Activated CD4-positive, alpha-beta T cell treated with anti-CD3 and anti-CD28 coated beads, Interleukin-2, amount 10 ng/mL, durations not matched to agents 7 days and 5 days (primary cell): ENCODE measurements at places on chromosomes 4 and X.

DNA sequence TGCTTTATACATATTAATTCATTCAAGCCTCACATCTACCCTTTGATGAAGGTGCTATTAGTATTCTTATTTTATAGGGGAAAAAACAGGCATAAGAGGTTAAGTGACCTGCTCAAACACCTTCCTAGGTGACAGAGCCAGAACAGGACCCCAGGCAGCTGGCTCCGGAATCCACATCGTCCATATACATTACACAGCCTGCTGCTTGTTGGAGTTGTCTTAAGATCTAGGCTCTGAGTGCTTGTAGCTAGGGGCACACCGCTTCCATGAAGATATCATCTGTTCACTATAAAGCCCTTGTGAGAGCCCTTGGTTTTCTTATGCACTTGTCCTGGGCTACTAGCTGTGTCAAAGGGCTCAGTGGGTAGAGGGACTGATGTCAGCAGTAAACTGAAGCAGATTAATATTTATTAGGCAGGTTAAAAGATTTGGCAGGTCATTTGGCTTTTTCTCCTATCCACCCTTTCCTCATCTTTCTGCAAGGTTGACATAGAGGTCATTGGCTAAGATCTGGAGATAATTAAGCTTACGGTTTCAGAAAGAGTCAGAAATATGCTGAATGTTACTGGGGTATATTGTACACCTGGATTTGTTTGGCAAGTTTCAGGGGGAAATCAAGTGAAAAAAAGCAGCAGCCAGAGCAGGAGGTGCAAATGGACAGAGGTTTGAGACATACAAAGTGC is 195.4 kb downstream of the SOWAHB start:
- no peak for DNase-seq

- DNase-seq = no peak
These were observed 12.5 kb upstream of the CLNK start for GRCh38 chr4:10697086-10697485.

DNA sequence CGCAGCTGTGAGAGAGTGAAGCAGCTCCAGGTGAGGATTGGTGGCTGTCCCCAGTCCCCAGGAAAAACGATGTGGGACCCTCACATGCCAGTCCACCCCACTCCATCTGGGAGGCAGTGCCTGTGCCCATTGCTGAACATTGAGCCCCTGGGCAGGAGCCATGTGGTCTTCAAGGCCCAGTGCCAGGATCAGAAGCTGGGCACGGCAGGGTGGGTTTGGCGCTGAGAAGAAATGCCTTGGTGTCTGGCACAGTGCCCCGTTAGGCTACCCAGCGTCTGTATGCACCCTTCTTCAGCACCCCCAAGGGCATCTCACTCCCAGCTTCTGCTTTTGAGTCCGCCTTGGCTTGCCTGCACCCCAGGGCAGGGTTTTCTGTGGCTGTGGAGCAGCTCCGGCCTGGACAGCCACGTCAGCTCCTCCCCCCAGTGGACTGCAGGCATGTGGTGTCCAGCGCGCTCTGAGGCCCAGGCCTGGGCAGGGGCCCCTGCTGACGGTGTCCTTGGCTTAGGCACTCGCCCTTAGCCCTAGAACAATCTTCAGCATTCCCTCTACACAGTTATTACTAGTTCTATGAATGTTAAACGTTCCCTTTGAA is 28.6 kb downstream of the RGS12 start:
- DNase-seq = no peak

DNA sequence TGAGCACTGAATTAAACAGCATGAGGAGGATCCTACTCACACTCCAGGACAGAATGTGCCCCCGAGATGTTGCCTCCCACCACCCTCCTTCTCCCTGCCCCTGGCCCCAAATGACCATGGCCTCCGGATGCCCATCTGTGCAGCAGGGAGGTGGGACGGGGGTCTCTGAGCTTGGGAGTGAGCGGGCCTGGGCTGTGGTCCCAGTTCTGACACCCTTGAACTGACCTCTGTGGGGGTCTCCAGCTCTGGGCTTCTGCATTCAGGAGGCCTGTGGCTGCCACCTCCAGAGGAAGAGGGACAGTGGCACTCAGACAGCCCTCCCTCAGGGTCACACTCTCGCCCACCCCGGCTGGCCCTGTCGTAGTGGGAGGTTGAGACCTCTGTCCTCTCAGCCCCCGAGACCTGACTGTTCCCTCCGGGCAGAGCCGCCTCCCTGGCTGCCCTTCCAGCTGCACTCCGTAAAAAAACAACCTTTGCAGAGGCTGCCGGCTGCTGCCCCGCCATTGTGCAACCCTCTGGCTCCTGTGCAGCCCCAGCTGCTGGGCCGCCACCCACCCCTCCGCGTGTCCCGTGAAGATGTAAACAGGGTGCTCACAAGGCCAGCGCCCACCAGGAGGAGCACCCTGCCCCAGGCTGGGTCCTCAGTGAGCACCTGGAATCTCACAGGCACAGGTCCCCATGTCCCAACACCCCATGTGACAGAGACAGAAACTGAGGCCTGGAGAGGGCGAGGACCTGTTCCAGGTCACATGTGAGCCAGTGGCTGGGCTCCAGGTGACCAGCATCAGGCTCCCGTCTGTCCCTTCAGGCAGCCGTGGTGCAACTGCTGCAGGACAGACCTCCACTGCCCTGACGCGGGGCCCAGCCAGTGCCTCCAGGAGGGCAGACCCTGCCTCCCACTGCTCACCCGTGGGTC is 39.6 kb downstream of the HTRA3 start:
- no peak for DNase-seq

DNA sequence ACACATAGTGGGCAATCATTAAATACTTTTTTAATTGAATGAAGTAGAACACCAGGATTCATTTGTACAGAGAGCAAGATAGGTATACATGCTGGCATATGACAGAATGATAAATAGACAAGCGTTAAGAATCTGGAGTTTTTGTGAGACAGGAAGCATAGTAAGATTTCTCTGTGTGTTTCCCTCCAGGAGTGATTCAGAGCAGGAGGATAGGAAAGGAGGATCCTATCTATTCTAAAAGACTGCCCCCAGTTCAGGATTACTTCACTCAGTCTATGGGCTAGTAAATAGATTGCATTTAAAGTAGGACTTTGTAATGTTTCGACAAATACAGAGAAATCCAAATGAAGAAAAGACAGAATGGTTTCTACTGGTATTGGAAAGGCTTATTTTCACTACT is 423.7 kb downstream of the PDGFC start:
- DNase-seq = no peak

DNA sequence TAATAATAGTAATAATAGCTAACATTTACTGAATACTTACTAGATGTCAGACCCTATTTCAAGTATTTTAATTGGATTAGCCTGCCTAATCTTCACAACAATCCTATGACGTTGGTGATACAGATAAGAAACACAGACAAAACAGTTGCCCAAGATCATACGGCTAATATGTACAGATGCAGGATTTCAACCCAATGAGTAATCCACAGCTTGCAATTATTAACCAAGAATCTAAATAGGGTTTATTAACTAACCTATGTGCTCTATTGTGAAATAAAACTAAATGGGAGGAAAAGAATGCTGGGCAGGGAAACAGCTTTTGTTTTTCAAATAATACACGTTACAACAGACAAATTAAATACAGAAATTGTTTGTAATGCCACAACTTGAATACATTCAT is 23.4 kb downstream of the FBXO8 start:
- no peak for DNase-seq

DNA sequence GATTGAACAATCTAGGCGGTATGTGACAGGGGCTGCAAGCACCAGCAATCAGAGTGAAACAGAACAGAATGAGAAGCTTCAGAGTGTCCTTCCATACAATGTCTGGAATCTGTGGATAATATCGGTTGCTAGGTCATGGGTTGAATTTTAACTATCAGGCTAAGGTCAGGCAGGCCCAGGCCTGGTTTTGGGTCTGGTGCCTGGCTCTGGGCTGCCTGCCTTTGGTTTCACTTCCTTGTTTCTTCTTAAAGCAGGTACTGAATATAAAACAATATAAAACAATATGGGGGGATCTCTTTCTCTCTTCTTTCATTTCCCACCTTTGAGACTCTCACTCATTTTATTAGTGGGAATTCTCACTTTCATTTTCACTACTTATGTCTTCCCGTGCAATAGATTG is 962.0 kb downstream of the CCSER1 start:
- DNase-seq = no peak

DNA sequence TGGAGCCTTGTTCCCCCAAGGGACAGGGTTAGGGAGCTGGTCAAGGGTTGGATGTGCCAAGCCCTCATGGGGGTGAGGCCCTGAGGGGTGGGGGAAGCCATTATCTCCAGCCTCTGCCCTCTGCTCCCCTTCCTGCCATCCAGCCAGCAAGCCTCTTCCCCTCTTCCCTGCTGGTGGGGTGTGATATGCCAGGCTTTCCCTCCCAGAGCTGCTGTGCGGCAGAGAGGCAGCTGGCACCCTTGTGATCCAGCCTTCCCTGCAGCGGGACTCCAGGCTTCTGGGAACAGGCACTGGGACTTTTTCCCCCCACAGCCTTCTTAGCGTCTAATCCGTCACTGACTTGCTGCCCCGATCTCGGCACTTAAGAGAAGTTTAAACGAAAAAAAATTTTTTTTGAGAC is 6.3 kb downstream of the SSR4 start:
- DNase-seq = no peak

GRCh38 chrX:39245024-39245423 is 443.8 kb downstream of the MID1IP1 start:
- no peak for DNase-seq

DNA sequence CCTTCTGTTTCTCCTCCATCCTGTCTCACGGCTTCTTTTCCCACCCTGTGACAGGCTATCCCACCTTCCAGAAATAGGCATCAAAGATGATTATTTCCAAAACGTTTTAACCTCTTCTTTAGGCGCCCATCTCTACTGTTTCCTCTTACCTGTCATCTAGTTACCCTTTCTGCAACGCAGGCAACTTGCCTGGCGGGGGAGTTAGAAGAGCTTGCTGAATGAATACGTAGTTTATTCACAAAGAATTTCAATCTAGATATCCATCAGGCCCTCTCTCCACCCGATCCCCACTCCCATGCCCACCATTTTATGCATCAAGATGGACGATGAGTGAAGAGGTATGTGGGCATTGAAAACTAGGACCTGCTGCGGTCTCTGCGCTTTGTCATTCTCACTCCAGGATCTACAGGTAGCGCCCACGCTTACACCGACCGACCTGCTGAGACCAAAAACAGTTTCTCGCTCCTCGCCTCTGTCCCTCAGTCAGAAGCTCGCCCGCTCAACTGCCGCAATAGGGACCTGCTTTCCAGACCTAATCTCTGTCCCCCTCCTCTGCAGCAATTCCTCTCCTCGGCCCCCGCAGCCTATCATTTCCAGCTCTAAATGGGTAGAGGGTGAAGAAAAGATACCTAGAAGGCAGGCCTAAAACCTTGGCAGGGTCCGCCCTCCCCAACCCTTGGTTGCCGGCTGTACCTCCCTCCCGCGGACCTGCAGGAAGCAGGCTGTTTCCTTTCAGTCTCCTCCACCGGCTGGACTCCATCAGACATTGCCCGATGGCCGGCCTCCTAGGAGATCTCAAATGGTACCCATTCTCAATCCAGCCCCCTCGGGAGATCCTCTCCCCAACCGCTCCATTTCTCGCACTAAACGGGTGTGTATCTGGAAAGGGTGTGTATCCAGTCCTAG is 624 bp downstream of the BEX5 start:
- DNase-seq = peak; percentile 8
